NCI-H1092 treated with DMSO at 0.1 percent for 48 hours (cell line): ENCODE measurements at places on chromosomes 6 and 20.

- no peak for DNase-seq
Measured at GRCh38 chr20:59790346-59790745, 143.1 kb downstream of the SYCP2 start.

GRCh38 chr6:32114796-32115195 lies 5.7 kb upstream of the TNXB start:
- DNase-seq, result no peak

GRCh38 chr6:16918586-16918985 lies 157.3 kb upstream of the ATXN1 start:
- DNase-seq, result no peak

GRCh38 chr6:136958168-136958567 lies 36.1 kb downstream of the SLC35D3 start:
- no peak for DNase-seq

DNA sequence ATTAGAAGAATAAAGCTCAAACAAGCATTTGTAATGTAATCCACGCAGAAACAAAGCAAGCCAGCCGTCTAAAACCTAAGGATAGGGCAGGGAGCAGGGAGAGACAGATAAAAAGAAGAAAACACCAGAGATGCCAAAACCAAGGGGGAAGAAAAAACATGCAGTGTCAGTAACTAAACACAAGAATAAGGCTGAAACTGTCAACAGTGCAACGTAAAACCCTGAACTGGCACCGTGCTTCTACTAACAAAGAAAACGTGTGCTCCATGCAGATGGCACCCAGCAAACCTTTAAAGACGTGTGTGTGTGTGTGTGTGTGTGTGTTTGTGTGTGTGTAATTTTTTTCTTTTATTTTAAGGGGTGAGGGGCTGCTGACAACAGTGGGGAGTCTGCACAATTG lies 88.4 kb upstream of the TAB2 start:
- no peak for DNase-seq

DNA sequence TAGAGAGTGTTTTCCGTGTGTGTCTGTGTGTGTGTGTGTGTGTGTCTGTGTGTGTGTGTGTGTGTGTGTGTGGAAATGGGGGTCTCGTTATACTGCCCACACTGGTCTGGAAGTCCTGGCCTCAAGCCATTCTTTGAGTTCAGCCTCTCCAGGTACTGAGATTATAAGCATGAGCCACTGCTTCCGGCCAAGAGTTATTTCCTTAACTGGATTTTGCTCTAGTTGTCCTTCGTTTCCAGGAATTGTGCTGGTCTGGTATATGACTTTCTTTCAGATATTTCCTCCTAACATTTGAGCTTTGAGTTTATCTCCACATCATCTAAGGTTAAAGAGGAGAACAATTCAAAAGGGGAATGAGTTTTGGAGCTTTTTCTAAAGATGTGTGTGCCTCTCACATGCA lies 124.8 kb downstream of the SH3BGRL2 start:
- no peak for DNase-seq

- no peak for DNase-seq
Measured at GRCh38 chr20:9574181-9574580, 59.8 kb downstream of the LAMP5 start.

GRCh38 chr6:73691512-73691911 lies 4.5 kb upstream of the CD109 start:
- DNase-seq, result no peak

GRCh38 chr20:276620-277495 lies 13.7 kb downstream of the C20orf96 start:
- no peak for DNase-seq

GRCh38 chr20:43840382-43841070 lies 74.1 kb upstream of the TOX2 start:
- peak; percentile 9 for DNase-seq

DNA sequence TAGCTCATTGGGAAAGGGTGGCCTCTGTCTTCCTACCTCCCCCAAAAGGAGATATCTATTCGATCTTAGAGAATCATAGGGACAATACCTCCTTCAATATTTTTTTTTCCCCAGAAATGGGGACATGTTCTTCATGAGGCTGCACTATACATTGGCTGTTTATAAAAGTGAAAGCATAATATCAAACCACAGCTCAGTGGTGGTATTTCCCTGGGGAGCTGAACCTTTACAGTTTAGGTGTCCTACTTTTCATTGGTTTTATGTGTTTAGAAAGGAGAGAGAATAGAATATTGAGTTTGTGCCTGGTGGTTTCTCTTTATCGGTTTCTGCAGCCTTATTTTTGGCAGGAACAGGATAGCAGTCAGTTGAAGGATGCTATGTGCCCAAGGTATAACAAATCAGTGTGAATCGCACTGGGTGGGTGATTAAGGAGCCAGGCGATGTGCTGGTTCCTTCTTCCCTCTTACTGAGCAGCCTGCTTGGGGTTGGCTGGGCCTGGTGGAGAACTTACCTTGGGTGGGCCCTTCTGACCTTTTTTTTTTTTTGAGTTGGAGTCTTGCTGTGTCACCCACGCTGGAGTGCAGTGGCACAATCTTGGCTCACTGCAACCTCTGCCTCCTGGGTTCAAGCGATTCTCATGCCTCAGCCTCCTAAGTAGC lies 25.2 kb downstream of the UST start:
- no peak for DNase-seq

DNA sequence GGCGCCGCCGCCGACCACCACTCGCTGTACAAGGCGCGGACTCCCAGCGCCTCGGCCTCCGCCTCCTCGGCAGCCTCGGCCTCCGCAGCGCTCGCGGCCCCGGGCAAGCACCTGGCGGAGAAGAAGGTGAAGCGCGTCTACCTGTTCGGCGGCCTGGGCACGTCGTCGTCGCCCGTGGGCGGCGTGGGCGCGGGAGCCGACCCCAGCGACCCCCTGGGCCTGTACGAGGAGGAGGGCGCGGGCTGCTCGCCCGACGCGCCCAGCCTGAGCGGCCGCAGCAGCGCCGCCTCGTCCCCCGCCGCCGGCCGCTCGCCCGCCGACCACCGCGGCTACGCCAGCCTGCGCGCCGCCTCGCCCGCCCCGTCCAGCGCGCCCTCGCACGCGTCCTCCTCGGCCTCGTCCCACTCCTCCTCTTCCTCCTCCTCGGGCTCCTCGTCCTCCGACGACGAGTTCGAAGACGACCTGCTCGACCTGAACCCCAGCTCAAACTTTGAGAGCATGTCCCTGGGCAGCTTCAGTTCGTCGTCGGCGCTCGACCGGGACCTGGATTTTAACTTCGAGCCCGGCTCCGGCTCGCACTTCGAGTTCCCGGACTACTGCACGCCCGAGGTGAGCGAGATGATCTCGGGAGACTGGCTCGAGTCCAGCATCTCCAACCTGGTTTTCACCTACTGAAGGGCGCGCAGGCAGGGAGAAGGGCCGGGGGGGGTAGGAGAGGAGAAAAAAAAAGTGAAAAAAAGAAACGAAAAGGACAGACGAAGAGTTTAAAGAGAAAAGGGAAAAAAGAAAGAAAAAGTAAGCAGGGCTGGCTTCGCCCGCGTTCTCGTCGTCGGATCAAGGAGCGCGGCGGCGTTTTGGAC lies 2.0 kb downstream of the SOX4 start:
- DNase-seq, result peak; percentile 45

DNA sequence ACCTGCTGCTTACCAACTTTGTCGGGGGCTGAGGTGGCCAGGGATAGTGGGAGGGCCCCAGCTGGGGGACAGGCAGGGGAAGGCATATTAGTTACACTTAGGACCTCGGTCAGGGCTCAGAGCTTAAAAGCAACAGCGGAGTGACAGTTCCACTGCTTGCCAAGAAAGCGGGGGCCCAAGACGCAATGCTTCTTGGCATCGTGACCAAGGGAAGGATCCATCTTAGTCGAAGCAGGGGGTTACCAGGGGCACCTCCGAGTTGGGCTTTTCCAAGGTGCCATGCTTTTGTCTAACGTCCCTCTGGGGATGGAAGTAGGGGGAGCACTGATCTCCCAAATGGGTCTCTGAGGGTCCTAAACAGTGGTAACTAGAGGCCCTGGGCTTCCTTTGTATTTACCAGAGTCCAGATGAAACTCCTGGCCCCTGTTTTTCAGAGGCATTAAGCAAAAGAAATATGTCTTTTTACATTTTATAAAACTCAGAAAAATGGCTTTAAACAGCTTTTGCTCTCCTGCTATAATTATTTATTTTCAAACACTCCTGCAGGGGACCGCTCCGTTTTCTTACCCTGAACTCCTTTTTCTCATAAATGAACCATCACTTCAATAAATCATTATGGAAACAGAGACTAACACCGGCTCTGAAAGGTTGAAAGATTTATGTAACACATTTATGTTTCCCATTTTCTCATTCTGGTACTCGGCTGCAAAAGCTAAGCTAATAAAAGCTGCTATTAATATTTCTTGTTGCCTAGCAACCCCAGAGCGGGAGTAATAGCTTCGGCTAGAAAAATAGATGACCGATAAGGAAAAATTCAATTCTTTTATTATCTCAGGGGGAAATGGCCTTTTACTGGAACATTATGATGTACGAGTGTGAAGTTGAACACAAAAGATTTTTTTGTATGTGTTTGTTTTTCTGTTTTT lies 100.4 kb downstream of the TOX2 start:
- DNase-seq, result no peak

GRCh38 chr6:47062346-47062745 lies 20.2 kb upstream of the ADGRF1 start:
- no peak for DNase-seq
